Non-pigmented ciliary epithelial cell (primary cell): ENCODE measurements at places on chromosomes 13 and 19.

GRCh38 chr19:39832341-39833083, 1.4 kb downstream of the DYRK1B start:
- no peak for DNase-seq

DNA sequence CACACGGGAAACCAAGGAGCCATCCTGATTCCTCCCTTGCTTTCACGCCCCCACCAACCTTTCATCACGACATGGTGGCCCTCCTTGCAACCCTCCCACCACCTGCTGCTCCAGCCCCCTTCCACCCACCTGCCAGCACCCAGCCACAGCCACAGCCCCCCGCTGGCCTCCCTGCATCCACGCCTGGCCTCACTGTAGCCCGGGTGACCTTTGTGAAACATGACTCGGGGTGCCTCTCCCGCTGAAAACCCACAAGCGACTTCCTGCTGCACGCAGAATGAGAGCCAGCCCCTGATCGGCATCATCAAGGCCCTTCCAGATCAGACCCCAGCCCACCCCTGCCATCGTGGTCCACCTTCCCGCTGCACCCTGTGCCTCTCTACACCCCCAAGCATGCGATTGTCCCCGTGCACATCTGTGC, 14.9 kb downstream of the POP4 start:
- no peak for DNase-seq

- DNase-seq: no peak
Measured at GRCh38 chr13:69597088-69597487, 510.5 kb upstream of the ATXN8OS start.

DNA sequence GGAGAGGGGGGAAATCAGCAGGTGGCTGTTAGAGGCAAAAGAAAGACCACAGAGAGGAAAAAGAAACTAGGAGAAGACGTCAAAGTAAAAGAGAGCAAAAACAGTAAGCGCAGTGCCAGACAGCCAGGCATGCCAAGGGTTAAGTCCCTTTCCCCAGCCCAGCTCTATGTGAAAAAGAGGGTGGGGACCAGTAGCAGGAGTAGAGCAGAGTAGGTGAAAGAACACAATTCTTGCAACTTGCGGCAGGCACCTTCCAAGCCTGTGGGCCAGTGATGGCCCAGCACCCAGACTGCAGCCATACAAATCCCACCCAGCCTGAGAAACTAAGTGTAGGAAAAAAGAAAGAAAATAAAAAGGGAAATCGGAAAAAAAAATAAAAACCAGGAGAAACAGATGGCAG, 64.2 kb upstream of the ZNF85 start:
- no peak for DNase-seq

DNA sequence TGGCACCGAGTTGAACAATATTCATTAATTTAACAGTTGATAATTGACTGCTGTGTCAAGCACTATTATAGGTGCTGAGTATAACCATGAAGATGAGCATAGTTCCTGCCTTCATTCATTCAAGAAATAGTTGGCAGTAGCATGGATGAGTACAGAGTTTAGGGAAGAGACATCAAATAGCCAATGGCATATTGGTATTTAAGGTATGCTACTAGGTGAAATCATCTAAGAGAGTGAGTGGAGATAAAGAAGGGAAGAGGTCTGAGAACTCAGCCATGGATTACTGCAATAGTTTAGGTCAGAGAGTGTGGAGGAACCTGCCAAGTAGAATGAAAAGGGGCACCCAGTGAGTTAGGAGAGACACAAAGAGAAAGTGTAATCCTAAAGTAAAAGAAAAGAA, 4.9 kb upstream of the HTR2A start:
- DNase-seq: no peak

DNA sequence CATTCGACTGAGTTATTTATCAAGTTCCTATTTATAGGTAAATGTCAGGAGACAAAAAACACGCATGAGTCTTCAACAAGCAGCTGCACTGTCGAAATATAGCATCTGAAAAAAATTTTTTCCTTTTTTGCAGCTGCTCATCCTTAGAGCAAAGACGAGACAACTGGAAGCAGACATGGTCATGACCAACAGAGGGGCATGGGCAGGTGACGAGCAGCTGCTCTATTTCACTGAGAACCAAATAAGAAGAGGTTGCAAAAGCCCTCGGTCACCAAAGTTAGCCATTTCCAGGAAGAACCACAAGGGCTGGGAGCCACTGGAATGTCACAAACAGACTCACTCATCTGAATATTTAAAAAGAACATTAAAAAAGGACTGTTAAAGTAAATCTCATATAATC, 22.2 kb downstream of the SOHLH2 start:
- DNase-seq: no peak

DNA sequence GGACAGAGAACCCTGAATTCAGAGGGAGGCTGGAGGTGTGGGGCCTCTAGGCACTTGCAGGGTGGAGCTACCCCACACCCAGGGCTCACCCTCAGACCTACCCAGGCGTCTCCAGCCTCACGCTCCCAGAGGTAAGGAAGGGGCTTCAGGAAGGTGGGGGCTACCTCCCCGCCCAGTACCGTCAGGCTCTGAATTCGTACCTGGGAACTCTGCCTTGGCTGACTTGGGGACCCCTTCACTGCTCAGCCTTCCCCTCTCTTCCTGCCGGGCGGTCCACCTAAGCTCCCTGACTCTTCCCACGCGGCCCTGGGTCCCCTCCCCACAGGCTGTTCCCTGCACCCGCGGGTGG, 28.5 kb upstream of the PARP4 start:
- DNase-seq: no peak

DNA sequence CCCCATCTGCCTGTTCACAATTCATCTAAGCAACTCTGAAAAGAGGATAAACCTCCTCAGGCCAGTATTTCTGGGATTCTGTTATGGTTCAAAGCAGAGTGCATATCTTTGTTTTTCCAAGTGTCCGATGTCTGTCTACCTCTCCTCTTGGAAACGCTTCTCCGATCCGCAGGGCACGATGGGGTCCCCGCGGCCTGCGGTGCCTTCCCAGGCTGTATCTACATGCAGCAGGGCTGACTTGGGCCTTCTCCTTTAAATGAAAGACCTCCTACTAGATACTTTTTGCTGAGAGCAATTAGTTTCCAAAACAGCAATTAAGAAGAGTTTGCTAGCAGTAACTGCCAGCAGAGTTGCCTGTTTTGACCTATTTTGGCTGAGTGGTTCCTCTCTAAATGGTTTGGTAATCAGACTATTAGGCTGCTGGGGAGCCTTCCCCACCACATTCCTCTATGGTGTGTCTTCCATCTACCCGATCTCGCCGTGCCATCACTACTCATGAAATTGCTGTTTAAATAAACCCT, 23.5 kb downstream of the COL4A2 start:
- no peak for DNase-seq

GRCh38 chr13:31968473-31968872, 63.1 kb upstream of the FRY start:
- DNase-seq: no peak

DNA sequence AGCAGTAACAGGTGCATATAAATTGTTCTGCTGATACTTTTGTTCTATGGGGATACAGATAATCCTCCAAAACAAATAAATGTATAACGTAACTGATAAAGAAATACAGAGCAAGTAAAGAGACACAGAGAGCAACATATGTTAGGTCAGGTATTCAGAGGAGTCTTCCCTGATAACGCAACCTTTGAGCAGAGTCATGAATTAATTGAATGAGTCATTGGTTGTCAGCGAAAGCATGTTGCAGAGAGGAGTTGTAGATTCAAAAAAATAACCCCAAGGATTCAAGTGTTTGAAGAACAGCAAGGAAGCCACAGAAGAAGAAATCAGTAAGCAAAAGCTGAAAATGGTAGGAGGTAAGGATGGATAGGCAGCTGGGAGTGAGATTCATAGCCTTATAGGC, 245.2 kb downstream of the TBC1D4 start:
- no peak for DNase-seq

- DNase-seq: no peak
Measured at GRCh38 chr19:504616-505015, 2.7 kb upstream of the TPGS1 start.

- no peak for DNase-seq
Measured at GRCh38 chr13:21596722-21597121, 7.2 kb downstream of the MICU2 start.

DNA sequence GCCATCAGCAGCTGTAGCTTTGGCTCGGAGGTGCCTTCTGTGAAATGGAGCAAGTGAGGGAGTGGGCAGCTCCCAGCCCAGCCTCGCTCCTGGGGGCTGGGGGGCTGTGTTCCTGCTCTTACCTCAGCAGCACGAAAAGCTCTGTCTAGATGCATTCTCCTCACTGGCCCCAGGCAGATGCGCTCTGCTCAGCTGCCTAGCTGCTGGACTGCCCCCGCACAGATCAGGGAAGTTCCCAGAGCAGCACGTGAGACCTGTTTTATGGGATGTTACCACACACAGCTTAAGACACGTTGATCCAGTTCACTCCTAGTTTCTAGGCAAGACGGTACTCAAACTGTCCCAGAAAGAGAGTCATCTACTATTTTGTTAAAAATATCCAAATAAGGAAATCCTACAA, 13.6 kb downstream of the LCP1 start:
- no peak for DNase-seq

DNA sequence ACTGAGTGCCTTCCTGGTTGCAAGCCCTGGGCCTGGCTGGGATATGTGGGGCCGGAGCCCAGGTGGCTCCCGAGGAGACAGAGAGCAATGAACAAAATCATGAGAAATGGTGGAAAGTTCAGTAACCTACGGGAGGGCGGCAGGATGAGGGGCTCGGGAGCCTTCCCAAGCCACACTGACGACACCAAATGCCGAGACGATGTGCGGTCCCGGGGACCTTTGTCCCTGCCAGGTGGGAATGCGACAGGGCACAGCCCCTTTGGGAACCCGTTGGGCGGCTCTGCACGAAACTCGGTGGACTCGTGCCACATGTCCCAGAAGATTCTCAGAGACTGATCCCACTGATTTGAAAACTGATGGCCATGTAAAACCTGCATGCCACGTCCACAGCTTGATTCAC, 11.7 kb upstream of the ZNF14 start:
- no peak for DNase-seq
